ENCODE measurements at places on chromosomes 16 and 17.

GRCh38 chr16:14378689-14379467, 251.2 kb downstream of the PARN start:
- DNase-seq, result no peak

DNA sequence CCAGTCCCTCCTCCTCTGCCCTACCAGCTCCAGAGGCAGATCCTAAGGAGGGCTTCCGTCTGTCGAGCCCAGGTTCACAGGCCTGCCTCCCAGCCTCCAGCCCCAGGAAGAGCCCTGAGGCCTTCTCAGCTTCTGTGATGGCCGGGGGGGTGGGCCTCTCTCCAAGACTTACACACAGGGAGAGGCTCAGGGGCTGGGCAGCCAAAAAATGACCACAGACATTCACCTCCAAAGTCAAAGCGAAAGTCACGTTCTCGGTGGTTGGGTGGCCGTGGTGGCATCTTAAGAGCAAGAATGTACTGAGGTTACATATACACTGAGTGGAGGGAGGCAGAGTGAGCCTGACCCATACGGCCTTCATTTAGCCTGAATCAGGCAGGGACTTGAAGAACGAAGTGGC, 119.1 kb downstream of the CCDC182 start:
- no peak for DNase-seq

- DNase-seq, result no peak
These were observed 408 bp downstream of the ADGRG1 start for GRCh38 chr16:57628783-57629293.

GRCh38 chr16:85541181-85541580, 71.9 kb upstream of the GSE1 start:
- DNase-seq, result no peak

DNA sequence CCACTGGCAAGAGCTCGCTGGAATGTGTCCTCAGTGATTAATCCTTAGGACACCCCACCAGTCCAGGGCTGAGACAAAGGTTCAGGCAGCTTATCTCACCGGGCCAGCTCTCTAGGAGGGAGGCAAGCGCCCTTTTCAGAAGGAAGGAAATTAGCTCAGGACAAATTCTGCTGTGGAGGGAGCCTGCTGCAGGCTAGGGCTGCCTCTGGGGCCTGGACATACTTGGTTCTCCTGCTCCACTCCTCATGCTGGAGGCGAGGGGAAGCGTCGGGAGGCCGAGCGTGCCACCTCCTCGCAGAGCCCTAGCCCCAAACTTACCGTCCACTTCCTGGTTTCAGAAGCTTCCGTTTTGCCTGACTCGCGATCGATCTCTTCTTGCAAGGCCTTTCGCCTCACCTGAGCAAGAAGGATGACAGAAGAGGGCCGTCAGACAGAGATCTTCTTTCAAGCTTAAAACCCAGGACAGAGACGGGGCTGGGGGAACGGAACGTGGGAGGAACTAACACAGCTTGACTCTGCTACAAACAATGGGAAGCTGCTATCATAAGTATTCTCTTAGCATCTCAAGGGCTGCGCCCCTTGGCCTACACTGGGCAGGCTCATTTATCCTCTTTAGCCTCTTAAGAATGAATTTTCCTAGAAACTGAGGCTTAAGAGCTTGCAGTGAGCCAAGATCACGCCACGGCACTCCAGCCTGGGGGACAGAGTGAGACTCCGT, 7.7 kb downstream of the KNOP1 start:
- no peak for DNase-seq

DNA sequence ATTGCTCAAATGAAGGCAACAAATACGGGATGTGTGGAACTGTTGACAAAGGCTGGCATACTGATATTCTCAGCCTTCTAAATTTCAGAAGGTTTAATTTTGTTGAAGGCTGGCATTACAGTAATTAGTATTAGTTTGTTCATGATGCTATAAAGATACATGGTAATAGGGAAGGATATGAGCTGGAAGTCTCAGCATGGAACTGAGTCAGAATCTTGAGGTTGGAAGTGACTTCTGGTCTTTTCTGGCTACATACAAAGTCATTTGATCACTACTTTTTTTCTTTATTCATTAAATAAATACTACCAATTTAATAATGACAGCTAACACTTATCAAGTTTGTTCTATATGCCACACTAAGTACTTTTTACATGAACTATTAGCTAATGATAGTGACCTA, 22.6 kb downstream of the RABEP1 start:
- no peak for DNase-seq

- DNase-seq, result no peak
These were observed 166.0 kb upstream of the CDH13 start for GRCh38 chr16:82460766-82461165.

GRCh38 chr17:2351269-2351668, 14.0 kb downstream of the SGSM2 start:
- no peak for DNase-seq

- no peak for DNase-seq
These were observed 55.0 kb downstream of the PDPK1 start for GRCh38 chr16:2592786-2593185.

DNA sequence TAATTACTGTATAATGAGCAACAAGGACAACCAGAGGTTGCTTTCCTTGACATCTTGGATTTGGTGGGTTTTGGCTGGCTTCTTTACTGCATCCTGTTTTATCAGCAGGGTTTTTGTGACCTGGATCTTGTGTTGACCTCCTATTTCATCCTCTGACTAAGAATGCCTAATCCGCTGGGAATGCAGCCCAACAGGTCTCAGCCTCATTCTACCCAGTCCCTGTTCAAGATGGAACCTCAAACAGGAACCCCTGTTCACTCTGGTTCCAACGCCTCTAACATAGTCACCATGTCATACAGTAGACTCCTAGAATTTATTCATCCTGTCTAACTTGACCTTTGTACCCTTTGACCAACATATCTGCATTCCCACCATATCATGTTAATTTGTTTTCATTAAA, 183.8 kb upstream of the SOX9 start:
- no peak for DNase-seq

DNA sequence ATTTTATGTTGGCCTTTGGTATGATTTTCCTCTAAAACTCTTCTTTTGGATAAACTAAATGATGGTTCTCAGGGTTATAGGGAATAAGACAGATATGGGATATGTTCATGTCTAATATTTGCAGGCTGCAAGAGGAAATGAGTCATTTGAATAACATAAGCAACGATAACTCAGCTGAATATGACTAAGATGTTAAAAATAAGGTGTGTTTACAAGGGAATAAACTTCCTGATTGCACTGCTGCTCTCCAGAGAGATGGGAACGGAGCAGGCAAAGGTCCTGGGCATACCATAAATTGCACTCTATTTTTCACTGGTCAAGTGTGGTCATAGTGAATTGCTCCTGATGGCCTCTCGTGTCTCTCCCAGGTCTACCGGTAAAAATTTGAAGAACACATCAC, 666.2 kb downstream of the TOX3 start:
- no peak for DNase-seq

DNA sequence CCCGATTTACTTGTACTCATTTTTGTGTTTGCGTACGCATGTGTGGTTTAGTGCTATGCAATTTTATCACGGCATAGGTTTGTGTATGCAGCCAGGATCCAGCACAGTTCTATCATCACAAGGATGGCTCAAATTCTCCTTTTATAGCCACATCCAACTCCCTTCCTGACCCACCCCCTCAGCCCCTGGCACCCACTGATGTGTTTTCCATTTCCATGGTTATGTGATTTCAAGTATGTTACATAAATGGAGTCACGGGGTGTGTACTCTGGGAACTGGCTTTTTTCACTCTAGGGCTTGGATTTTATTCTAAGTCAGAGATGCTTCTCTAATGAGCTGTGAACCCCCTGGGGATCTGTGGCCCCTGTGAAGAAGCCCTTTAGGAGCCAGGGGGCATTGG, 16.8 kb downstream of the IL4R start:
- no peak for DNase-seq

GRCh38 chr16:68367891-68368290, 57.1 kb downstream of the PRMT7 start:
- no peak for DNase-seq

GRCh38 chr17:61942085-61942484, 14.3 kb upstream of the INTS2 start:
- DNase-seq, result no peak

- DNase-seq, result no peak
These were observed 25.2 kb downstream of the KLHL36 start for GRCh38 chr16:84673561-84673960.

- DNase-seq, result no peak
These were observed 25.2 kb downstream of the CD300A start for GRCh38 chr17:74491626-74492025.

GRCh38 chr17:29045734-29046472, 3.0 kb downstream of the PIPOX start:
- DNase-seq, result no peak

- DNase-seq, result no peak
These were observed 36.4 kb downstream of the SLC7A5 start for GRCh38 chr16:87832741-87833502.

DNA sequence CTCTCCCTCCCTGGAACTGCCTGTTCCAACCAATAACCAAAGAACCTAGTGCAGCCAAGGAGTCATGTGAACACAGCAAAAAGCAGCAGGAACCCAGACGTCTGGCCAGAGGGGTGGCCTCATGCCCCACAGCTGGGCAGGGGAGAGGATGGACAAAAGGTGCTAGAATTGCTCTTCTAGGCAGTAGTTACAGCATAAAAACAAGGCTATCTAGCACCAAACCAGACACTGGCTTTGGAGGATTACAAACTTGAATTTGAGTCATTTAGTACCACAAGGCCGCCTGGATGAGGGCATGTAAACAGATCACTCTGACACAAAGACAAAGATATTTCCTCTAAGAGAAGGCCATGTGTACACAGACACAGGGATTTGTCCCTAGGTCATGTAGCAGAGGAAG, 423.3 kb upstream of the MAF start:
- DNase-seq, result no peak

- DNase-seq, result no peak
These were observed 19.0 kb downstream of the EMP2 start for GRCh38 chr16:10561425-10561824.

DNA sequence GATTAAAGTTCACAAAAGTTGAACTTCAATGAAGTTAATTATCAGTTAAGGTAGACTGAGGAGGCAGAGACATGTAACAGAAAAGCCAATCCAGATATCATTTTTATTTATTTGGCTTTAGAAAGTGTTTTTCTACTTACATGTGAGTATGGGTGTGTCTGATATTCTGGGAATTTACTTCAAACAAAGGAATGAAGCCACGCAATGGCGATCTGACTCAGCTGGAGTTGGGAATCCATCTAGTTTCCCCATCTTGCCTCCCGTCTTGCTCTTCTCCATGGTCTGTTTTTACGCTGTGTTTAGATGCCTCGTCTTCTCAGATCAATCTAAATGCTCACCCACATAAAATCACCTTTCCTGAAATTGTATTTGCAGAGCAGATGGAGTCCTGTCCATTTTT, 1.7 kb upstream of the KCNJ16 start:
- DNase-seq, result no peak

DNA sequence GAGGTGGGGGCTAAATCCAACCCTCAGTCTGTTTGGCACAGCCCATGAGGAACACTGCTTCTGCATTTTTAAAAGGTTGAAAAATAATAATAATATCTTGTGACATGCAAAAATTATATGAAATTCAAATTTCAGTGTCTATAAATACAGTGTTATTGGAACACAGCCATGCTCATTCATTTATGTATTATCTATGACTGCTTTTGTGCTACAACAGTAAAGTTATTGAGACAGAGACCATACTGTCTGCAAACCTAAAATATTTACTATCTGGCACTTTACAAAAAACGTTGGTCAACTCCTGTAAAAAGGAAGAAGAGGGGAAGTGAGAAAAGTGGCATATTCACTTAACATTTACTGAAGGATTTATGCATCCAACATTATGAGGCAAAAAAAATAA, 3.1 kb downstream of the ABCA5 start:
- no peak for DNase-seq

DNA sequence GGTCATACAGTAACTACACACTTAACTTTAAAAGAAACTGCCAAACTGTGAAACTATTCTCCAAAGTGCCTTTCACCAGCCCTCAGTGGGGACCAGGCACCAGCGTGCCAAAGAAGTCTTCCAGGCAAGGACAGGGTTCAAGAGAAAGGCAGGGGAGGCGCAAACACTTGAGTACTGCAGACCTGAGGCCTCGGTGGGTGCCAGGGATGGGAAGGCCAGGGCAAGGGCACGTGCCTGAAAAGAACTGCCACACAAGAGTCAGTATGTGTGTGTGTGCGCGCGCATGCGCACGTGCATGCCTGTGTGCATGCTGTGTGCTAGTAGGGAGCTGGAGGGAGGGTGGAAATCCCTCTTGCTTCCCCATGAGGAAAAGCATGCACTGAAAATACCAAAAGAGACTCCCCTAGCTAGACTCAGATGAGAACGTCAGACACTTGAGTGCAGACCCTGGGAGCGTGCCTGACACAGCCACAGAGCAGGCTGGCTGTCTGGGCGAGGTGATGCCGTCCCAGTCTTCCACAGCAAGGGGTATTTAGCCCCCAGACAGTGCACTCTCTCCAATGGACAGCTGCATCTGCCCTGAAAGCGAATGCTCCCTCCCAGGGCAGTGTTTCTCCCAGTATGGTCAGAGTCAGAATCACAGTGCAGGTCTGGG, 40.1 kb upstream of the GSG1L start:
- no peak for DNase-seq

- DNase-seq, result no peak
These were observed 43.5 kb downstream of the EFCAB13 start for GRCh38 chr17:47367257-47367656.

DNA sequence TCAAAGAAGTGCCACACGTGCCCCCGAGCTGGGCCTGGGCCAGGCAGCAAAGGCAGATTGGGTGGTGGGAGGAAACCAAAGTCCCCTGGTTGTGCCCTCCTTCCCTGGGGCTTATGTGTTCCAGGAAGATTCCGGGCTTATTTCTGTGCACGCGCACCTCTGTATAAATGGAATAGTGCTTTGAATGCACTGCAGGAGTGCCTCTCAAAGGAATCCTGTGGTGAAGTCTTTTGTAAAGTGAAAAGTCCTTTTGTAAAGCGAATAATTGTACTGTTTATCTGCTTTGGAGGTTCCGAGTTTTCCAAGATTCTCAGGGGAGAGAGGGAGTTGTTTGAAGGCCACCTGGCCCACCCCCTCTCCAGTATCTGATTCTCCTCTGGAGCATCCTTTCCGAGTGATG, 26.8 kb downstream of the C17orf75 start:
- DNase-seq, result no peak
